ENCODE measurements at places on chromosomes 16 and 17.
A peak's percentile ranks its signal among the peaks of the same experiment; 100 is the strongest.

GRCh38 chr17:72797142-72797541, 295.3 kb downstream of the SLC39A11 start:
- no peak for DNase-seq

DNA sequence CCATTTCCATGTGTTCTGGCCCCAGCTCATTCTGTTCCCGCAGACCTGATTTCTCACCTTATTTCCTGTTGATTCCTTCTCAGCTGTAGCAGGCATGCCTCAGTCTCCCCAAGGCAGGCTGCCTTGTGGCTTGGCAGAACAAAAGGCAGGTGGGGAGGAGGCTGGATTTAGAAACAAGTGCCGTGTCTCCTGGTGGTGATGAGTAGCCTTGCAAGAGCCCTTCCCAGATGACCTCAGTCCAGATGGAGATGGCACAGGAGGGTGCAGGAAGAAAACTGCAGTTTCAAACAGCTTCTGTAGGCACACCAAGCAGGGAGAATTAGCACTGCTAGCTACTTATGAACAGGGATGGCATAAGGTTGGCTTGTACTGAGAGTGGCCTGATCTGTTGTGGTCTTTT, 64.6 kb downstream of the ARHGAP44 start:
- DNase-seq, result no peak

- DNase-seq, result no peak
These were observed 143.3 kb downstream of the PITPNC1 start for GRCh38 chr17:67520252-67520906.

GRCh38 chr17:77470800-77471733, 330.3 kb downstream of the SEC14L1 start:
- no peak for DNase-seq

- no peak for DNase-seq
These were observed 919.1 kb upstream of the EEF2KMT start for GRCh38 chr16:6016530-6017184.

GRCh38 chr17:16491703-16492612, at the start of gene LRRC75A:
Gene LRRC75A, minus strand, starts transcription at chr17:16492193. Its CDS starts 203 bp downstream, at chr17:16491990.
- DNase-seq, result peak; percentile 69

DNA sequence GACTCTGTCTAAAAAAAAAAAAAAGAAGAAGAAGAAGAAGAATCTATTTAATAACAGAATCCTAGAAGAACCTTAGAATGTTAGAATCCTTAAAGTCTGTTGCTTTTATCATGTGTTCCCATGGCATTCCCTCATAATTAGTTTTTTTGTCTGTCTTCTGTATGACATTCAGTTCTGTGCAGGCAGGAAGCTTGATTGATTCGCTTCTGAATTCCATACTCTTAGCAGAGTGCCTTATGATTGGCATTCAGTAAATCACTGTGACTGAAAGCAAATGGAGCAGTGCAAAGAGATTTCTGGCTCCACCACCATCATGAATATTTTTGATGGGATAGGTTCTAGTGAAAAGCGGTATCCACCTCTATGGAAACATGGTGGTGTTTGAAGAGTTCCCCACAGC, 1065.9 kb upstream of the RBFOX1 start:
- no peak for DNase-seq

- DNase-seq, result no peak
These were observed 1308.0 kb downstream of the CDH11 start for GRCh38 chr16:63813862-63814261.

GRCh38 chr16:13517841-13518240, 402.1 kb upstream of the ERCC4 start:
- DNase-seq, result no peak

- DNase-seq, result no peak
These were observed 345.3 kb upstream of the TNRC6C start for GRCh38 chr17:77613218-77613617.

- peak; percentile 67 for DNase-seq
These were observed 806 bp upstream of the CYB561 start for GRCh38 chr17:63446753-63447470.

DNA sequence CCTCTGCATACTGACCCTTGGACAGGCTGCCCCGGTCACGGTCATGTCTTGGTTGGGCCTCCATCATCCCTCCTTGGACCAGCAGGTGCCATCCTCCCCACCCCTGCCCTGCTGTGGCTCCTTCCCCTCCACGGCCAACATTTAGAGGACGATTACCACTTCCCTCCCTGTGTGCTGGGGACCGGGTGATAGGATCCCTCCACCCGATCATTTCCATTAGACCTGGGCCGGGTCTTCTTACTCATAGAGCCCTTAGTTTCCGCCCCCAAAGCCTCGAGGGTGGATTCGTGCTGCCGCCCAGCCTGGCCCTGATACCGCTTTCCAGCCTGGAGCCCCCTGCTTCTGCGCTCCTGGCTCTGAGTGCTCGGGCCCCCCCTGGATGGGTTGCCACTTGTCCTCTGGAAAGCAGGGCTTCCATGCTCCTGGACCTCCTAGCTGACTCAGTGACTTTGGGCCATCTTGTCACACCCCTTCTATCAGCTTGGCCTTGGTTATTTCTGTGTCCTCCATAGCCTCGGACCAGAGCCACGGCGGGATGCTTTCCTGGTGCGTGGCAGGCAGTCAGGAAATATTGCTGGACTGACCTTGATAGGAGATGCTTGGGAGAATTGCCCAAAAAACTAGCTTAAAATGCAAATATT, 171.4 kb downstream of the SEC14L1 start:
- no peak for DNase-seq

- no peak for DNase-seq
These were observed 61.0 kb downstream of the RPH3AL start for GRCh38 chr17:291587-291986.

DNA sequence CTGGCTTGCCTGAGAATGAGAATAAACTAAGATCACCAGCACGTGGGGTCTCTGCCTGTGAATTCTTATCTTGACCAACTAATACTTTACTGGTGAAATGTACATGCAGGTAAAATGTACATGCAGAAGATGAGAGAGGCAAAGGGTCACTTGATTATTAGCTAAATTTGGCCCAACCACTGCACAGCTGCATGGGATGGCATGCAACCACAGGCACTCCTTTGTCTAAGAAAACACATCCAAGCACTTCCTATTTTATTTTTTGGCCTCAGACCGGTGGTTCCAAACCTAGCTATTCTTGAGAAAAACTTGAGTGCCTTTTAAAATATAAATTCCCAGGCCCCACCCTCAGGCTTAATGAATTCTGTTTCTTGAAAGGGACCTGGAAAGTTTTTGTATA, 77.9 kb downstream of the SYCE1L start:
- DNase-seq, result no peak

- no peak for DNase-seq
These were observed 80.4 kb downstream of the PGS1 start for GRCh38 chr17:78458736-78459335.

DNA sequence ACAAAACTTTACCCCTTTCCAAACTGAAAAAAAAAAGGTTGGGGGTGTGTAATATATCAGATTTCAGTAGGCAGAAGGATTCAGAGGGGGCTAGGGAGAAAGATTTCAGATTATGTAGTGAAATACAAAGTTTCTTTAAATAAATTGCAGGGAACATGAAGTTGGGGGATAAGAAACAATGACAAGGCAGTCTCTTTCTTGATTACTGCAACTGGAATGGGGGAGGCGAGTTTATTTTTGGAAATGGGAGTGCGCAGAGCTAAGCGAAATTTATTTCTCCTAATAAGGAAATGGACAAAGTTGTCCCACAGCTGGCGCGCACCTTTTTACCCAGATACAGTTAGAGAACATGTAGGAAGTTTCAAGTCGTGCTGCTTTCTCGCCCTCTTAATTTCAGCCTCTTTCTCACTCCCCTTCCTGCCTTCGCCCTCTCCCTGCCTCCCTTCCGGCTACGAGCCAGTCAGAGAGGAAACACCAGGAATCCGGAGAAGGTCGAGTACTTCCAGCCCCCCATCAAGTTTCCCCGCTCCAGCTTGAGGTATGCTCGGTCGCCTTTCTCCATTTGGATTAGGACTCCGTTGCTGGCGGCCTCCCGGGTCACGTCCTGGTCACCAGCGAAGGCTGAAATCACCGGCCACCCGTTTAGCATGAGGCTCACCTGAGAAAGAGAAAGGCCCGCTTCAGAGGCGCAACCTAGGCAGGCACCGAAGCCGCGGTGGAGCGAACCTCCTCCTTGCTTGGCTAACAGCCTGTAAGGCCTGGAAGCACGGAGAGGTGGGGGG, 2.5 kb downstream of the CBLN1 start:
- no peak for DNase-seq

- no peak for DNase-seq
These were observed 9.6 kb upstream of the KPNB1 start for GRCh38 chr17:47640076-47640475.

GRCh38 chr17:2211661-2212399, 91.8 kb downstream of the SMG6 start:
- no peak for DNase-seq

GRCh38 chr16:20903116-20903898, 2.7 kb downstream of the LYRM1 start:
- DNase-seq, result no peak

DNA sequence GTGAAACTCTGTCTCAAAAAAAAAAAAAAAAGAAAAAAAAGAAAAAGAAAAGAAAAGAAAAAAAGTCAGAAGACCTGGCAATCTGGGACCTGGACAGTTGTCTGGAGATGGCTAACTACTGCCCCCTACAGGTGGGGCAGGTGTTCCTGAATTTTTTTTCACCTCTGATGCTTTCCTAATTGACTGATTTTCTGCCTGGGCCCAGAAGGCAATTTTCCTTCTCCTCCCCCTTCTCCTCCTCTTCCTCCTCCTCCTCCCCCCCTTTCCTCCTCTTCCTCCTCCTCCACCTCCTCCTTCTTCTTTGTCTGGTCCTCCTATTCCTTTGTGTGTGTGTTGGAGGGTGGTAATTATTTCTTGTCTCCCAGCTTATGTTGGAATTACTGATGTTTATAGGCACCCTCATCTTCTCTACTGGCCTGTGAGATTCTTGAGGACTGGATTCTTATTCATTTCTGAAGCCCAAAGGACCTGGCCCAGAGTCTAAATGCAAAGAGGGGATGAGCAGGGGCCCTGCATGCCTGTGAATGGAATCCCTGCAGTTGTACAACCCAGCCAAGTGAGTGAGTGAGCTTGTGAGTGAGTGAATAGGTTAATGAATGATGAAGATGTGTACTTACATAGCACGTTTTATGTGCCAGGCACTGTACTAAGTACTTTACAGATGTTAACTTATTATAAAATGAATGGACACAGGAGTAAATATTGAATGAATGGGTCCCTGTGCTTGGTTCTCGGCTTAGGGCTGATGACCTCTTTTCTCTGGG, 26.9 kb downstream of the IRX5 start:
- peak; percentile 37 for DNase-seq

- no peak for DNase-seq
These were observed 28.6 kb downstream of the TRPV3 start for GRCh38 chr17:3528880-3529511.

DNA sequence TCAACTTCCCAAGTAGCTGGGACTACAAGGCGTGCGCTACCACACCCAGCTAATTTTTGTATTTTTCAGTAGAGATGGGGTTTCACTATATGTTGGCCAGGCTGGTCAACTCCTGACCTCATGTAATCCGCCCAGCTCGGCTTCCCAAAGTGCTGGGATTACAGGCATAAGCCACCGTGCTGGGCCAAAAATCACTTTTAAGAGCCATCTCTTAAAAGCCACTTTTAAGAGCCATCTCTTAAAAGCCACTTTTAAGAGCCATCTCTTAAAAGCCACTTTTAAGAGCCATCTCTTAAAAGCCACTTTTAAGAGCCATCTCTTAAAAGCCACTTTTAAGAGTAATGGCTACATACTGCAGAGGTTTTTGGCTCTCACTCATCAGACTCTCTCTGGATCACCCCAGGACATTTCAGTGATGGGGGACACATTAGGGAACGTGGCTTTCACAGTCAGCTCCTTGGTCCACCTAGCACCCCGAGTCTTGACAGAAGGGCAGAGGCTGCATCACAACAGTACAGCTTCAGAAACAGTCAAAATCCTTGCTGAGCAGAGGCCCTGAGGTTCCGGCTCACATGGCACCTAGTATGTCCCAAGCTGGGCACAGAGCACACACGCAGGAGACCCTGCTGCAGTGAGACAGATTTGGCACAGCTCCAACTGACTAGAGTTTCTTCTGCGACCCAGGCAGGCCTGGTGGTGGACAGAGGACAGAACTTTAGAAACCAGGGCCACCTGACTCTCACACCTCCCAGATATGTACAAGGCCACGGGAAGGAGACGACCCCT, 23.6 kb downstream of the RANBP10 start:
- no peak for DNase-seq

DNA sequence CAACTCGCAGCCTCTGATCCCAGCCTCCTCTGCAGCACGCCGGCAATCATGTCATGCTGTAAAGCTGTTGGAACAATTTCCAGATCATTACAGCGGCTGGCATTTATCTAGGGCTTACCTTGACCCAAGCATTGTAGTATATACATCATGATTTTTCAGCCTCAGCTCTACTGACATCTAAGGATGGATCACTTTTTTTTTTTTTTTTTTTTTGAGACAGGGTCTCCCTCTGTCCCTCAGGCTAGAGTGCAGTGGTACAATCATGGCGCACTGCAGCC, 103.3 kb downstream of the CMIP start:
- no peak for DNase-seq

GRCh38 chr17:80795754-80796153, 195.9 kb upstream of the CHMP6 start:
- DNase-seq, result no peak

DNA sequence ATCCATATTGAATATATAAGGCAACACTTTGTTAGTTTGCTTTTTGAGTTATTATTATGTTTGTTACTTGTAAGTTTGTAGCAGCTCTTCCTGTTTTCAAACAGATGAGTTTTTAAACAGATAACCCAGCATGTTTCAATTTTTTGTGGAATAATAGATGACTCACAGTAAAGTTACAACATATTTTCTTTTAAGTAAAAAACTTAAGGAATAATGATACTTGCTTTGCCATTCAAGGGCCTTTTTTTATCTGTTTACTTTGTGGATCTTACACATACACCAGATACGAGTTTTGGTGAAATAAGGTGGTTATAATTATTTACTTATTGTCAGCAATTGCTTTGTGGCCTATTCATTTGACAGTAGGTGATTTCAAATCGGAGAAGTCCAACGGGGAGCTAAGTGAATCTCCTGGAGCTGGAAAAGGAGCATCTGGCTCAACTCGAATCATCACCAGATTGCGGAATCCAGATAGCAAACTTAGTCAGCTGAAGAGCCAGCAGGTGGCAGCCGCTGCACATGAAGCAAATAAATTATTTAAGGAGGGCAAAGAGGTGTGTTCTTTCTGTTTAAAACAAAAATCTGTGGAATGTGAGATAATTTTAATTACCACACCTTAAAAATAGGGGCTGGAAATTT, 66.3 kb downstream of the BPTF start:
- DNase-seq, result no peak

- DNase-seq, result peak; percentile 96
These were observed at the start of gene DVL2 for GRCh38 chr17:7234083-7234951. Gene DVL2, minus strand, starts transcription at chr17:7234517. Its CDS starts 255 bp downstream, at chr17:7234262.

- no peak for DNase-seq
These were observed 4.1 kb downstream of the USH1G start for GRCh38 chr17:74918906-74919305.

DNA sequence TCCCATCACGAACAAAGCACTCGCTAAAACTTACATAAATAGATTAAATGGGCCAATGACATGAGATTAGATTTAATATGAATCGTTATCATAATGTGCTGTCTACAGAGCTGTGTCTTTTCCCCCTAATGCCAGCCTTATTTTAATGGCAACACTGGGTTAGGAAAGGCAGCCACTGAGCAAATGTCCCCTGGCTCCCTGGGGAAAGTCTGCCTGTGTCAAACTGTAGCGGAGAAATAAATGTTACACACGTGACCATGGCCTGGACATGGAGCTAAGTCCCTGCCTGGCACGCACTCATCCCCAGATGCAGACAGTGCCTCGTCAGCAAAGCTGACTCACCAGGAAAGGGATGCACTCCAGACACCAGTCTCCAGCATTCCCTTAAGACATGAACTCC, 61.3 kb upstream of the SDK2 start:
- no peak for DNase-seq

GRCh38 chr16:68202091-68202519, 33.8 kb downstream of the ESRP2 start:
- DNase-seq, result no peak

Measured in stimulated activated naive CD8-positive, alpha-beta T cell treated with anti-CD3 and anti-CD28 coated beads, Interleukin-15, Interleukin-2, amounts not matched to agents 100 U/mL and 50 U/mL, for 24 hours (primary cell).